Kidney capillary endothelial cell (primary cell): ENCODE measurements at places on chromosomes 3 and 15.

GRCh38 chr3:30114918-30115317, 491.5 kb upstream of the TGFBR2 start:
- no peak for DNase-seq

GRCh38 chr3:157147099-157147803, 12.7 kb downstream of the CCNL1 start:
- no peak for DNase-seq

DNA sequence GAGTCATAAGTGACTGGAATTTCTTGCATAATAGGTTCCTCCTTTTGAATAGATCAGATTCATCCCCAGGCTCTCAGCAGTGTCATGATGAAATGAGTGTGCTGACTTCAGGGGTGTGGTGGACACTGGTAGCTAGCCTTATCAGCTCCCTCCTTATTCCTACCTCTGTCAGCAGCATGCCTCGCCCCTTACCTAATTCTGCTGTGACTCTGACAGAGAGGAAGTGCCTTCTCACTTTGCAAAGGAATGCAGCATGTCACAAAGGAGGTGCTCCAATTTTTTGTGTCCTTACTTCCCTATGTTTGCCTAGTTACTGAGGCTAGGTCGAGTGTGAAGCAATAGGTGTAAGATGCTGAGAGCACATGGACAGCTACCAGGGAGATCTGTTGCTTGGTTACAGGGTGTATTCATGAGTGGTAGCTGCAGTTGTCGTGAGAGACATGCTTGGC, 90.6 kb downstream of the TNFAIP8L3 start:
- no peak for DNase-seq

GRCh38 chr3:50531201-50531600, 27.8 kb upstream of the CACNA2D2 start:
- no peak for DNase-seq

- DNase-seq: peak; percentile 79
These were observed 18.6 kb downstream of the THSD4 start for GRCh38 chr15:71133747-71134472.

DNA sequence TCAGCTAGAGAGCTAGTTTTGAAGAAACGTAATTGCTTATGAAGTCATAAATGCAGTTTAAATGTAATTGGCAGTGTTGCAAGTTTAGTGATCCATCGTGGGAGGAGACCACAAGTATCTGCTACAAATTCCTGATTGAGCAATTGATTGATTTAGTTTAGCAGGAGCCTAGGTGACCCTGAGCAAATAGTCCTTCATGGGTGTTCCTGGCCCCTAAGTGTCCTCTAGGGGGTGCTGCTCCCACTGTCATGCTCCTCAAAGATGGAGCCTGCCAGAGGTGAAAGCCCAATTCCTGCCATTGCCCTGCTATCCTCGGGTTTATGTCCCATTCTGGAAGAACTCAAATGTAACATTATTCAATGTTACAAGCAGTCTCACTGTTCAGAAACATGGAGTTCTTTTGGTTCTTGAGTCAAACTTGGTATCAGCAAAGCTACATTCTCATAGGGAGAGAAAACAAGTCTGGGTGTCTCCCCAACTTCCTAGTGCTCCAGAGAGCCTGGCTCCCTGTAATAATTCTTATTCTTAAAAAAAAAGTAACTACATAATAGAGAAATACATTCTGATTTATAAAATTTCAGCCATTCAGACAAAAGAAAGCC, 29.8 kb upstream of the SENP5 start:
- DNase-seq: peak; percentile 44

- no peak for DNase-seq
These were observed 356.6 kb upstream of the GRM7 start for GRCh38 chr3:6504347-6504746.

- no peak for DNase-seq
These were observed 515.3 kb downstream of the EPHB1 start for GRCh38 chr3:135310317-135310716.

GRCh38 chr3:111571282-111571681, 23.9 kb downstream of the ZBED2 start:
- no peak for DNase-seq

DNA sequence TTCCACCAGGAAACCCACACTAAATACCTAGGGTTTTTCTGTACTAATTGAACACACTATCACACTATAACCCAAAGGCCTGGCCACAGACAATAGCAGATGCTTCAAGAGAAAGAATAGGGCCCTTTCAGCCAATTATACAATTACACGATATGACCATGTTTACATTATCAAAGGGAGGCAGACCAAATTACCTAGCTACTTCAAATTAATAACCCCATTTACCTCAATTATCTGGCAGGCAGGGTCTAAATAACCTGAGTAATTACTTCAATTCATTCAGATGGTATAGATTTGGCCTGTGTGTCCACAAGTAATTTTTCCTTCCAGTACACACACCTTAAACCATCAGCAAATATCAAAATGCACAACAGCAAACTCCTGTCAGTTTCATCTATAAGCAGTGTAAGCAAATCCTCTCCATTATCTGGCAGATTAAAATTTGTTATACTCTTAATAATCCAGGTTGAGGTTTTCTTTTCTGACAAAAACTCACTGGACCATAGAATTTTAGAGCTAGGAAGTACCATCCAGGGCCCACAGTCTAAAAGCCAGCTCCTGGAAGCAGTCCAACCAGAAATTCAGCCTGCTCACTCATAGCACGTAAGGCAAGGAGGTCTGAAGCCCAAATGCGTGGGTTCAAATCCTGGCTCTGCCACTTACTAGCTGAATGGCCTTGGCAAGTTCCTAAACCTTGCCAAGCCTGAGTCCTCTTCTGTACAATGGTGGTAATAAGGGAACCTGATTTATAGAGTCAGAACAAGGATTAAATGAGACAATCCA, 51.8 kb downstream of the RFTN1 start:
- DNase-seq: no peak

DNA sequence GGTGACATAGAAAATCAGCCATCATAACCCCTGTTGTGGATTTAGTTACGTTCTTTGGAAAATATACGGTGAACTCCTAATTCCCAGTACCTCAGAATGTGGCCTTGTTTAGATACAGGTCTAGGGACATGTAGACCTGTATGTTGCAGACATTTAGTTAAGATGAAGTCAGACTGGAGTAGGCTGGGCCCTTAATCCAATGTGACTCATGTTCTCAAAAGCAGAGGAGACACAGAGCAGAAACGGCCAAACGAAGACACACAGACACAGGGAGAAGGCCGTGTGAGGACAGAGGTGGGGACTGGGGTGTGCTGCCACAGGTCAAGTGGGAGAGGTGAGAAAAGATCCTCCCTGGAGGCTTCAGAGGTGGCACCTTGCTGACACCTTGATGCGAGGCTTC, 119.0 kb upstream of the PROK2 start:
- no peak for DNase-seq

GRCh38 chr3:64924961-64925360, 237.2 kb upstream of the ADAMTS9 start:
- no peak for DNase-seq

DNA sequence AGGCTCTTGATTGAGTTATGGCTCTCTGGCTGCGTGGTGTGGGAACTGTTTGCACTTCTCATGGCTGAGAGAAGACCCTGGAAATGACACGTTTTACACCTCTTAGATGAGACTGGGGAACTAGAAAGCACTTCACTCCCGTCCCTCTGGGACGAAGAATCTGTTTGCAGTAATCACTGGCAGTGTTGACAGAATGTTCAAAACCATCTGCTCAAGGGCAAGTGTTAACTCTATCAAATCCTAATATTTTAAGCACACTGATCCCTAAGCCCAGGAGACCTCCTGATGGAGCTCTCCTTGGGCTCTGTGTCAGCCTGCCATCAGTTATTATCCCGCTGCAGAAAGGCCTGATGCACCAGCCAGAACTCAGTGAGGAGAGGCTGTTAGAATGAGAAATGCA, 323.8 kb upstream of the DNAJC19 start:
- DNase-seq: no peak

DNA sequence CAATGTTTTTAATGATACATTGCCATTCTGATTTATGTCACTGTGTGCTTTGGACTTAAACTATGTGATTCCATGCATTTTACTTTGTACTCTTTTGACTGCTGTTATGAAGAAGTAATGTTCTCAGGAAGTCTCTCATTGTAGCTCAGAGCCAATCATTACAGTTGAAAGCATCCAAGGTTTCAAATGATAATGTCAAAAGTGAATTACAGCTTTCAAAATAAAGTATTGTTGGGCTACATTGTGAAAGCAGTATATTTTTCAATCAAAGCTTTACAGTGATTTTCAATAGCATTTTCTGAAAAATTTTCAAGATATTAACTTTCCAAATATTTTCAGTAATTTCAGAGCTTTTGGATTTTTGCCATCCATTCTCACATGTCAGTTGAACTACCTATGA, 243.6 kb downstream of the ZIC4 start:
- DNase-seq: no peak
